Eye (tissue), 1 donor: ENCODE measurements at places on chromosomes 11 and 22.
A peak's percentile ranks its signal among the peaks of the same experiment; 100 is the strongest.

DNA sequence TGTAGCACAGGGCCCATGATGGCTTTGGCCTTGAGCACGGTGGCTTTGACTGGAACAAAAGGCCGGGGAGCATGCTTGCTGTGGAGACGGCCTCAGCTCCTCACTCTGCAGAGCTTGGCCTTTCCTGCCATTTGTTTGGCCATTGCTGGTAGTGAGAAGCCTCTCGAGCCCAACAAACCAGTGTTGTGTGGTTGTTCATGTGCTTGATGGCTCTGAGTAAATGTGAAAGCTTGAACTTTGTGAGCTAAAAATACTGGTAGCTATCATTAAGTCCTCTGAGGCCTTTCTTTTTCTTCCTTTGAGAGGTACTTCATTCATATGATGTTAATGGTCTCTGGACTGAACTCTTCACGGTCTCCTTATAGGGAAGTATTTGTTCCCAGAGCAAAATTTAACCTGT is 39.6 kb downstream of the NAT10 start:
- no peak for DNase-seq

DNA sequence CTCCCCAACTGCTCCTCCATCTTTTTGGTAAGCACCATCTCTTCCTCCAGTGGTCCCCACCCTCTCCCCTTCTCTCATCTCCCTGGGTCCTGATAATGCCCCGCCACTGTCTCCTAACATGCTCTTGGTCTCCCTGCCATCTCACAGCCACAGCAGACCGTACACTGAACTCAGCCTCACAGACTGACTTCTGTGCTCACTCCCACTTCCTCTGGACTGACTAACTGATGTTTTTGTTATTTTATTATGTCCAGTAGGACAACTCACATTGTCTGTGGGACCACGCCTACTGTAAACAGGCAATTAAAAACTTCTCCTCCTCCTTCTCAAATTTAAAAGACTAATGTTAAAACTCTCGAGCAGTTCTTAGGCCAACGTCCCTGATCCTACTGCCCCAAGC is 2.6 kb upstream of the GNAZ start:
- no peak for DNase-seq

DNA sequence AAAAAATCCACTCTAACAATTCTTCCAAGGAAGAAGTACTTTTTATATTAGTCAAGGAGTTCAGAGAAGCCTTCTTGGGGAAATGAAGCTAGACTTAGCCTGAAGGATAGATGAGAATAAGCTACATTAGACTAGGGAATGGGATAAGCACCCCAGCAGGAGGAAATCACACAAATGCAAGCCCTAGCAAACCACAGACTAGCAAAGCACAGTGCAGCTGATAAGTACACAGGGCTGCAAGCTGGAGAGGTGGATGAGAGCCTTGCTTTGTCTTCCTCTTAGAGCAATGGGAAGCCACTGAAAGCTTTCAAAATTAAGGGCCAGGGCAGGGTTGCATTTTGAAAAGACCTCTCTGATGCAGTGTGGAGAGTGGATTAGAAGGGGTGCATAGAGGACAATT is 946.2 kb downstream of the LRRC4C start:
- DNase-seq, result no peak

DNA sequence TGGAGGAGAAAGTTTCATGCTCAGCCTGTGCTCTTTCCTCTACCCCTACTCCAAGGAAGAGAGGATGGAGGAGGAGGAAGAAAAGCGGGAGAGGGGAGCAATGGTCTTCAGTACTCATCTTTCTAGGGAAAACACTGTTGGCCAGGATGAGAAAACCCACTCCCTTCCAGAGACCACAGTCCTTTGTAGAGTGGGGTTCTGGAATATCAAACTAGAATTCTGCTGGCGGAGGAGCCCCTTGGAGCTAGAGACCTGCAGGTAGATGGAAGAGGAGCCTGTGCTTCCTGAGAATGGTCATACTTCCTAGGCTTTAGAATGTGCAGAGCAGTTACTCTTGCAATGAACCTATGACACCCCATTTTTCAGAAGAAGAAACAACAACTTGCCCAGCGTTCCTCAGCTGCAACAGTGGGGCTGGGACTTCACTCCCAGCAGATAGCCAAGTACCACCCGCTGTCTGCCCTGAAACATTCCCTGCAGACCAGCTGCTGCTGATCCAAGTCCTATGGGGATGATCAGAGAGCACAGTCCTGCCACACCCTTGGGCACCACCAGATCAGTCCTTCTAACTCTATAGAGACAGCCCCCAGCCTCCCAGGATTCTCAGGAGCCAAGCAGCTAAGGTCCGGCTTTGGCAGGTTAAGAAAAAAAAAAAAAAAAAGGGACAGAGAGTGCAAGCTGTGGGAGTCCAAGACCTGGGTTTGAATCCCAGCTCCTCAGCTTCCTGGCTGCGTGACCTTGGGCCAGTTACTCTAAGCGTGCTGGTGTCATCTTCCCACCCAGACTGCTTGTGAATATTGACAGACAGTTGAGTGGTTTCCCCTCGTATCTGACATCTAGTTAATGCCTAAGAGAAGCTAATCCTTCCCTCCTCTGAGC is 664 bp downstream of the PTGDR2 start:
- no peak for DNase-seq

DNA sequence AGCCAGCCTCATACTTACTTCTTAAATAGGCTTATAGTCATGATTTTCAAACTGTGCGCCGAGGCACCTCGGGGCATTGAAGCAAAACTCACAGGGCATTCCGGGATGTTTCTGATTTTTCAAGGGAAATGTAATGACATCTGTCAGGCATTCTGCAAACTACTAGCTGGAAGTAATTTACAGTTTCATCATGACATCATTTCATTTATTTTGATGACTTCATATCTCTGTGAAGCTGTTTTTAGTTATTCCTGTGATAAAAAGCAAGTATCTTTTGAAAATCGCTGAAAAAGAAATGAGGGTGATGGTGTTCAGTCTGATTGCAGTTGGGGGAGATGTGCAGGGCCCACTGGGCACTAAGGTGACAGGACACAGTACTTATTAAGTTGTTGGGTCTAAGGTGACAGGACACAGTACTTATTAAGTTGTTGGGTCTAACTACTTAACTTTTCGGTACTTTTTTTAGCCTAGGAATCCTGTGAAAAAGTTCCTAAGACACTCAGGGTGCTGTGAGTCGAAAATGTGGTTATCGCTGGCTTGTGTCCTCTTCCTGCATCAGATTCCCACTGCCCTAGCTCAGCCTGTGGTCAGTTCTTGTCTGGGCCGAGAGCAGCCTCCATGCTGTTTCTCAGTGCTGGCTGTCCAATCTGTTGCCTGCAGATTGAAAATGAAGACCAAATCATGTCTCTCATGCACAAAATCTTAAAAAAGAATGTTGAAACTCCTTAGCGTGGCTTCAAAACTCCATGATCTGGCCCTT is 42.6 kb downstream of the APLP2 start:
- DNase-seq, result no peak

DNA sequence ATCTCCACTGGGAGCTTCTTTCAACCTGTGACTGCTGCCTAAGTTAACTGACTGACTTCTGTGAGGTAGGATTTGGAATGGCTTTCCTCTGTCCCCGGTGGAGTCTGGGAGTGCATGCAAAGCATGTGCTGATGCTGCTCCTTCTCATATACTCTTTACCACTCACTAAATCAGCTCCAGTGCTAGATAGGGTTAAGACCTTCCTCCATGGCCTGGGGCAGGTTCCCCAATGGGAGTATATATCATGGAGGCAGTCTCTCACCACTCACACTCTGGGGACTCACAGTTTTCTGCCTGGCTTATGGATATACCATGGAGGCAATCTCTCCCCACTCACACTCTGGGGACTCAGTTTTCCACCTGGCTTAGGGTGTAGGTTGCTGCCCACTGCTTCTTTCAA is 10.1 kb upstream of the FANCF start:
- DNase-seq, result no peak

- no peak for DNase-seq
Observed at GRCh38 chr22:17079572-17079971, 5.2 kb upstream of the IL17RA start.

DNA sequence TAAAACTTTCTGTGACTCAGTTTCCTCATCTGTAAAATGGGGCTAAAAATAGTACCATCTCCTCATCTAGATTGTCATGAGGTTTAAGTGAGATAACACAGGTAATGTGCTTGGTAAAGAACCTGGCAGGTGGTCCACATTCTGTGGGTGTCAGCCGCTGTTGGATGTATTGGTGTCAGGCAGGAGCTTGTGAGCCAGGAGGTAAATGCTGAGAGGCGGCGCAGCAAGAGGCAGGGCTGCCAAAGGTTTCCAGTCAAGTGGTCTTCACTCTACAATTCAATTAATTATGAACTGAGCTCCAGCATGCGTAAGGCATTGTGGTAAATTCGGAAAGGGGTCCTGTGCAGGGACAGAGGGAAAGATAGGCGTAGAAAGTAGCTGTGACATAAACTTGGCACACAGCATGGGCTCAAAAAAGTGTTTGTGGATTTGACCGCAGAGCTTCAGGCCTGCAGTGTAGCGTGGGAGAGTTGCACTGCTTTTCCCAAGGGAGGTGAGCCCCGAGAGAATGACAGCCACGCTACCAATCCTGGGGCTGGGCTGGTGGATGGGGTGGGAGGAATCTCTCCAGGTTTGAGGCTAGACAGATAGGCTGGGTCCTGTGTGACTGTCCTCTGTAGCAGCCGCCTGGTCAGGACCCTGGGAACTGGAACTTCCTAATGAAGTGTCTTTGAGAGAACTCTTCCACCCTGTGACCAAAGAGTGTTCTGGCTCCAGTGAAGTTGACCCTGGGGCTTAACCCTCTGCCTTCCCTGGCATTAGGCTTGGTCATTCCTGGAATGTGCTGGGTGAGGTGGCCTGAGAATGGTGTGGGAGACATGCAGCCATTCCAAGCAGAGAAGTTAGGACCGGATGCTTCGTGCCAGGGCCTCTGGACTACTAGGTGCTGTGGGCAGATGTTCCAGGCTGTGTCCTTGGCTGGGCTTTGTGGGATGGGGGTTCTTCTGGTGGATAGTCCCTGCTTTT is 122.4 kb downstream of the FEZ1 start:
- DNase-seq, result no peak

- DNase-seq, result peak; percentile 29
Observed at GRCh38 chr11:9760193-9760575, 96.3 kb downstream of the SWAP70 start.

- no peak for DNase-seq
Observed at GRCh38 chr22:49179175-49179574, 648.5 kb downstream of the BRD1 start.

DNA sequence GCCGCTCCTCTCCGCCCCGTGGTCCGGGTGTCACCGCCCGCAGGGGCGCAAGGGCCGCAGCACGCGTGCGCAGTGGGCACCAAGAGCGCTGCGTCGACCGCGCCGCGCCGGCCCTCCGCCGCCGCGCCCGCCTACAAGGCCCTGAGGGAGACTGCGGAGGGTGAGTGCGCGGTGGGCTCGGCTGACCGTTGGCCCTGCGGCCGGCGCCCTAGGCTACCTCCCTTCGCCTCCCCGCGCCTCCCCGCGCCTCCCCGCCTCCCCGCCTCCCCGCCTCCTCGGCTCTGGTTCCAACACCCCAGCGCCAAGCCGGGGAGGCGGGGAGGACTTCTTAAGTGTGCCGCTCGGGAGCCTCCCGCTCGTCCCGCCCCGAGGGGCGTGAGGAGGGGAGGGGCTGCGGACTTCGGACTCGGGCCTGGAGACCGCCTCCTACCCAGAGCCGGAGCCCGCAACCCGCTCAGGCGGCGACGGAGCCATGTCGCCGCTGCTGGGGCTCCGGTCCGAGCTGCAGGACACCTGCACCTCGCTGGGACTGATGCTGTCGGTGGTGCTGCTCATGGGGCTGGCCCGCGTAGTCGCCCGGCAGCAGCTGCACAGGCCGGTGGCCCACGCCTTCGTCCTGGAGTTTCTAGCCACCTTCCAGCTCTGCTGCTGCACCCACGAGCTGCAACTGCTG is at the start of gene AQP11:
AQP11 (plus strand) TSS at position 433 of the 673 bp plus-strand sequence; CDS start at position 473, 40 bp downstream.
- peak; percentile 94 for DNase-seq

GRCh38 chr11:61147791-61148620 is 13.2 kb downstream of the VPS37C start:
- peak; percentile 18 for DNase-seq

DNA sequence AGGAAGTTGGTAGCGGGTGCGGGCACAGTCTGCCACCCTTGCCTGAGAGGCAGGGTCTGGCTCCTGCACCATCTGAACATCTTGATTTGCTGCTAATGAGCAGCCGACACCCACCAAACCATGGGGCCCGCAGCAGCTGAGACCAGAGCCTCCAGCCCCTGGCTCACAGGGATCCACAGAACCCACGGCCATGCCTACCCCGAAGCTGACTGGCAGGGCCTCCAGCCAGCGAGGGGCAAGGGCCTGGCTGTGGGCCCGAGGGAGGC is 171.5 kb upstream of the NTM start:
- no peak for DNase-seq

DNA sequence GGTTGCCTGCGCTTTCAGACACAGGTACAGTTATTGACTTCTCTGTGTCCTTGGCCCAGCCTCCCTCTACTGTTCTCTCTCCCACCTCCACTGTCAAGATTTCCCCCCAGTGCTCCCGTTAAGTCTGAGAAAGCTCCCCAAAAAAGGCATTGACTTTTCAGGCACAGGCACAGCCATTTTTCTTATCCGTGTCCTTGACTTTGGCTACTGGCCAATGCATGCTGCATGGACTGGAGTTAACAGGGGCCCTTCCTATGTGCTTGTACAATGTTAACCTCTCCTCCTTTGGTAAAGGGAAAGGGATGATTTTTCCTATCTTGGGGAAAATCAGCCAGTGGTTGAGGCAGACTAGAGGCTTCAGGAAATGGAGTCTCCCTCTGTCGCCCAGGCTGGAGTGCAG is 4.3 kb downstream of the APOL5 start:
- DNase-seq, result no peak

GRCh38 chr11:125001079-125001778 is 47.2 kb downstream of the CCDC15 start:
- no peak for DNase-seq

DNA sequence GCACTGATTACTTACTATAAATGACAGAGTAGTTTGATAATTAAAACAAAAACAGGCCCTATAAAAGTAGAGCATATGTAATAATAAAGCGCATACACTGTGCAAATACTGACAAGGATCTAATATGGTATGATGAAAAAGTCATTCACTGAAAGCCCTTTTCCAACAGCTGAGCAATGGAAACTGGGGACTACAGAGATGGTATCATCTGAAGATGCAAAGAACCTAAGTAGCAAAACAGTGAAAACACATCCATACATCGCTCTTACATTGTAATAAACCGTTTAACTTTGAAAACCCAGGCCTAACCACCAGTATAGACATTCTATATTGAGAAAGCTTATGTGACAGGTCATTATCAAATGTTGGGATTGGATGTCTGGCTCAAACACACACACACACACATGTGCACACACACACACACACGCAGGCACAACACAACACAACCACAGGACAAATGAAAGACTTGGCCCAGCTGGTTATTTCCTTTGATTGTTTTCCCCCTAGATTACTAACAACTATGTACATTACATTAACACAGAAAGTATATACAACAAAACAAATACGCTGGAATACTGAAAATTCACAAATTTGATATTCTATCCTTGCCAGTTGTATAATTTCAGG is 119.5 kb downstream of the APOL5 start:
- DNase-seq, result no peak

DNA sequence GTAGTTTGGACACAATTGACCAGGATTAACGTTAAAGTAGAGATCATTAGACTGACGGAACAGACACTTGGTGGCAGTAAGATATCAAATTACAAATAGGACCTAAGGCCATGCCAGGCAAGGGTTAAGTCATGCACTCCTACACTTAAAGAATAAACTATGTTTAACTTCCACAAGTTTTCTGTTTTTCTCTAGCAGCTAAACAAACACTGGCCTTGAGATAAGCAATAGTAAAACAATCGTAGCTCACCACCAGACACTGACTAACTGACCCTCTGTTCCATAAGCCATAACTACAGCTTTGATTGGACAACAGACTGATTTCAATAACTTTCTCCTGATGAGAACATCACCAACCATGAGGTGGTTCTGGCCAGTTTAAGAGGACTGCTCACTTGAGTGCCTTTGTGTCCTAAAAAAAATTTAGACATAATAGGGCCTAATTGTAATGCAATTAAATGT is 2.0 kb upstream of the CEP126 start:
- peak; percentile 53 for DNase-seq
